Subcutaneous preadipocyte (primary cell): ENCODE measurements at places on chromosomes 16 and 17. TPM values are rescaled to one million over a fixed set of nuclear protein-coding genes. Genes with fewer than 3 reads are reported as not detected.

The OTOP2 gene
- not detected in 2 replicates for total RNA-seq

The KCNH6 gene
- not detected in 2 replicates for total RNA-seq

The CXCL16 gene
- total RNA-seq, result 1.6 and 2.6 TPM in 2 replicates

The LASP1 gene
- total RNA-seq, result 158 and 173 TPM in 2 replicates

The ANKRD40CL gene
- total RNA-seq, result not detected in 2 replicates
